ENCODE measurements at places on chromosomes 4 and X.

- no peak for DNase-seq
These were observed 8.1 kb downstream of the ETDB start for GRCh38 chrX:135112096-135112729.

GRCh38 chr4:1352567-1352900, 5.5 kb downstream of the UVSSA start:
- no peak for DNase-seq

- no peak for DNase-seq
These were observed 20.8 kb upstream of the ZCCHC12 start for GRCh38 chrX:118802857-118803256.

DNA sequence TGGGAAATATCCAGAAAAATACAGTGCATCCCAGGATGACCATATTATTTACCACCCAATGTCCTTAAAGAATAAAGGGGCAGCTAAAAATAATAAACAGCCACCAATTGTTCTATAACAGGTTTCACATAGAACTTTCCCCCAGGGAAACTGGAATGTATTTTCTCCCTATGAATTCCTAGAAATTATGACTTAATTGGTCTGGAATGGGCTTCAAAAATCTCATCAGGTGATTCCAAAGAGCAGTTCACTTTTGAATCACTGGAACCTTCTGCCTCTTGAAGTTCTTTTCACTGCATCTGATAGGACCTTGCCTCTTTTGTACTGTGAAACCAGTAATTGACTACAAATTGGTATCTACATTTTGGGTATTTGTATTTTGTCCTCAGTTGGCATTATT, 119.3 kb downstream of the ZNF330 start:
- no peak for DNase-seq

GRCh38 chrX:19388064-19388679, 44.4 kb downstream of the PDHA1 start:
- peak; percentile 53 for DNase-seq

- no peak for DNase-seq
These were observed 238.4 kb upstream of the ANXA3 start for GRCh38 chr4:78312989-78313753.

- no peak for DNase-seq
These were observed 216.4 kb upstream of the GYPA start for GRCh38 chr4:144356941-144357381.

DNA sequence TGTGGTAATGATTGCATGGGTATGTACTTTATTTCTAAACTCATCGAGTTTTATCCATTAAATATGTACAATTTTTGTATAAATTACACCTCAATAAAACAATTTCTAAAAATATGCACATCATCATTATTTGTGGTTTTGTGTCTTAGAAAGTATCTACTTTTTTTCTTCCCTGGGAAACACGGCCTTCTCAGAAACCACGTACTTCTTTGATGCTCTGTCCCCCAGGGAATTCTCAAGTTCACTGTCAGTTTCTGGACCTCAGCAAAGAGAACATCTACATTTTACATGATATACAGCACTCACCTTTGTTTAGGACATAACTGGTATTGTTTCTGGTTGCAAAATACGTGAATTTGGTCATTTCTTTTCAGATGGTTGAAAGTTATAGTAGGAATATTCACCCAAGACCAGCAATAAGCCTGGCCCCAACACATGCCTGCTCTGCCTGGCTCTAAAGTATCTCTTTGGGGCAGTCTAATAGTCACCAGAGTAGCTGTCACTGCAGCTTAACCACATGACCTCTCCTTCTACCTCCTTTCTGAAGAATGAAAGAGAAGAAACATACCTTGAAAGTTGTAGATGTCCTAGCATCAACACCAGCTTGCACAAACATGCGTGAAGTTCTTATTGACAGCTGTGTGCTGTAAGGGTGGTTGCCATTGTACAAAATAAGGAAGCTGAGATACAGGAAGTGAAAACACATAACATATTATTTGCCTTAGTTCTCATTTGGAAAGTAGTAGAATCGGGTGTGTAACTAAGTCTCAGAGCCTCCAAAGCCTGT, 48.4 kb upstream of the SPANXN4 start:
- no peak for DNase-seq

- DNase-seq: no peak
These were observed 3.2 kb downstream of the DGKQ start for GRCh38 chr4:970046-970745.

GRCh38 chr4:43607827-43608461, 715.4 kb downstream of the GRXCR1 start:
- DNase-seq: no peak

GRCh38 chrX:2251211-2251610, 249.6 kb downstream of the DHRSX start:
- no peak for DNase-seq

GRCh38 chr4:139501927-139502899, 48.3 kb downstream of the RAB33B start:
- DNase-seq: no peak

DNA sequence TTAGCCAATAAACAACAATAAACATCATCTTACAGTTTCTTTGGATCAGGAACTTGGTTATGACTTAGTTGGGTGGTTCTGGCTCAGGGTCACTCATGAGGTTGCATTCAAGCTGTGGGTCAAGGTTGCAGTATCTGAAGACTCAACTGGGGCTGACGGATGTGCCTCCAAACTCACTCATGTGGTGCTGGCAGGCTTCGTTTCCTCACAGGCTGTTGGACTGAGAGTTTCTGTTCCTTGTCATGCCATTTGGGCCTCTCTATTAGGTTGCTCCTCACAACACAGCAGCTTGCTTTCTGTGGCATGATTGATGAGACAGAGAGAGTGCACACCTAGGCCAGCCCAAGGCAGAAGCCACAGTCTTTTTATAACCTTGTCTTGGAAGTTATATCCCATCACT, 20.7 kb downstream of the FRMPD3 start:
- DNase-seq: no peak

- DNase-seq: no peak
These were observed 73.9 kb upstream of the MAP9 start for GRCh38 chr4:155450676-155451075.
